ENCODE measurements at places on chromosomes 11 and 22.

DNA sequence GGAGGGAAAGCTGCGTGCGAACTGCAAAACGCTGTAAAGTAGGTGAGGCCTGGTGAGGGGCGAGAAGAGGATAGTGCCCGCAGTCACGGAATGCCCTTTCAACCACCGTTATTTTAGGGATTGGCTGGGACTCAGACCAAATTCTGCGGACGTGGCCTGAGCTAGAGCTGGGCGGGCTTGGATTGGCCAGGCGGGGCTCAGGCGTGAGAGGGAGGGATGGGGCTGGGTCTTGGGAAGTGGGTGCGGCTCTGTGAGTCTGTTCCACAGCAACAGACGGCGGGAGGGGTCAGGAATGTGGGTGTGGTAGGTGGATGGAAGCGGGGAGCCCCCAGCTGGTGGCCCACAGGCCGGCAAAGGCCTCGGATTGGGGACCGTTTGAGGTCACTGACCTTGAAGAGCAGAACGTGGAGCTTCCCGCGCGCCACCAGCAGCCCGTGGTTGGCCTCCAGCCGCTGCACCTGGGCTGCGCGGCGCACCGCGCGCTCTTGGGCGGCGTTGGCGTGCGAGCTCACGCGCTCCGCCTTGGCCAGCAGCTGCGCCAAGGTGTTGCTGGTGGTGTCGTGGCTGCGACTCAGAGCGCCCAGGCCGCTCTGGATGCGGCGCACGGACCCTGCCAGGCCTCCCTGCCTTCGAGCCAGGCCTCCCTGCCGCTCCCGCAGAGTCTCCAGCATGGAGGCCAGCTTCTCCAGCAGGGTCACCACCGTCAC, 444 bp downstream of the CAVIN3 start:
- no peak for DNase-seq

GRCh38 chr22:41939981-41940831, 6.7 kb downstream of the CENPM start:
- peak; percentile 98 for DNase-seq

DNA sequence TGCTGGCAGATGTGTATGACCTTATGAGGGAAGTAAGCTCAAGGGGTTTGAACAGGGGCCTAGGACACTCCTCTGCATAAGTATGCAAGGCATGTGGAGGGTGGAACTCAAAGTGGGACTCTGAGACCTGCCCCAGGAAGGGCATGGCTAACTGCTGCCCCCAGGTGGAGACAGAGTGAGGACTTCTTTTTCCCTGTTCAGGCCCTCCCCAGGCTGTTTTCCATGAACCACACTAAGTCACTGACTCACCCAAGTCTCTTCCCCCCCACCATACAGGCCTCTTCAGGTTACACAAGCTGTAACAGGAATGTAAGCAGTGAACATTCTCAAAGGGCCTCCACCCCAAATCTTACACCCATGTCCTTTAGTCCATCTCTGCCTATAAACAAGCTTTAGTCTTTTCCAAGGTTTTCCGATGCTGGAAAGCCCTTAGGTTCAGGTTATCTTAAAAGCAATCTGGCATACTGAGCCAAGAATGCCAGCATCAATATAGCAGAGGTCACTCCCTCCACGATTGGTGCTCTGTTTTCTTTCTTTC, 13.1 kb downstream of the EEF1G start:
- peak; percentile 67 for DNase-seq

DNA sequence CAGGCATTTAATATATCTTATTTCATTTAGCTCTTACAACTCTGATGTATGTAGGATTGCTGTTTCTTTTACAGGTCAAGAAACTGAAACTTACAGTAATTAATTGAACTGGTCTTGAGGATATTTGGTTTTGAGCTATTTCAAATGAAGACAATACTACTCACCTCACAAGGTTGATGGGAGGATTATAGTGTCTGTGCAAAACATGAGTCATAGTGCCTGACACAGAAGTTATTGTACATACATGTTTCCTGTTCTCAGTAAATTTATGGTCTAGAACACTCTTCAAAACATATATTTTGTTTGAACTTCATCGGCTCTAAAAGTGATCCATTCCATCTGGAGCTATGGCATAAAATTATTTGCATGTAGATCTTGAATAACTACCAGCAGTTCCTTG, 61.9 kb downstream of the CECR2 start:
- DNase-seq: no peak

- no peak for DNase-seq
Measured at GRCh38 chr11:112300094-112300786, 39.6 kb upstream of the PLET1 start.

DNA sequence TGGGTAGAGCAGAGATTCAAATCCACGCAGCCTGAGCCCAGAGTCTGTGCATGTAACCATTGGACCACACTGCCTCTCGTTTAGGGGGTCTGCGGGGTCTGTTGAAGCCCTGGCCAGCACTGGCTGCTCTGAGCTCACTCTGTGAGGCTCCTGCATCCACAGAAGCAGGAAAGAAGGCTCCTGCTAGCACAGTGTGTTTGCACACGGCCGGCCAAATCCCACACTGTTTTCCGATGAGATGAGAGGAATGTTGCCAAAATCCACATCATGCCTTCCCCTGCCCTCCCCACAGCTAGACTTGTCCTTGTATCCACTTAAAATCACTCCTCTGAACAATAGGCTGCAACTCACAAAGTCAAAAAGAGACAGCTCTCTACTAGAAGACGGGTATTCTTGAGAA, 10.6 kb upstream of the SLC22A12 start:
- DNase-seq: no peak

DNA sequence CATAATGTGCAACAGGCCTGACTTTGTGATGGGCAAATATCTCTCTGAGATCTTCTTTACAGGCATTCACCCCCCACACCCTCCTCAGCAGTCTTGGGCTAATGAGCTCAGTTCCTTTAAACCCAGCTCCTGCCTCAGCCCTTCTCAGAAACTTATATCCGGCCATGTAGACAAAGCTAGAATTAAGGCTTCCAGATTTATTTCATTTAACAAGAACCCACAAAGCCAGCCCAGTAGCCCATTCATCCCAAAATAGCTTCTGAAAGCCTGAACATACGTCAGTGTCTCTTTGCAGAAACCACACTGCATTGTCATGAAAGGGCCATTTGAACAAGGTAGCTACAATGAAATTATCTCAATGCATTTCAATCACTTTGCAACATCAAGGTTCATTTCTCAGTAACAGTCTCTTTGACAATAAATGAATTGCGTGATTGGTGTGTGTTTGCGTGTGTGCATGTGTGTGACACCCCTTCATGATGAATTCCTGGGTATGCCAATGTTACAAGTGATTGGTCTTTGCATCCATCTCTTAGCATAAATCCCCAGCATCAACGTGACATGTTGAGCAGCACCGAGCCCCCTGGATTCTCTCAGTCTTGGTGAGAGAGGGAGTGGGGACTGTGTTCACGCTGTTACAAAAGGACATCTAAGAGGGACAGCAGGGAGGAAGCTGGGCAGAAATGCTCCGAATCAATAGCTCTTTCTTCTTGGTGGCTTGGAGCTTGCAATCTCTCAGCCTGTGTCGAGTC, 299.6 kb downstream of the KIRREL3 start:
- DNase-seq: no peak

GRCh38 chr11:131690776-131691175, 320.4 kb downstream of the NTM start:
- no peak for DNase-seq

DNA sequence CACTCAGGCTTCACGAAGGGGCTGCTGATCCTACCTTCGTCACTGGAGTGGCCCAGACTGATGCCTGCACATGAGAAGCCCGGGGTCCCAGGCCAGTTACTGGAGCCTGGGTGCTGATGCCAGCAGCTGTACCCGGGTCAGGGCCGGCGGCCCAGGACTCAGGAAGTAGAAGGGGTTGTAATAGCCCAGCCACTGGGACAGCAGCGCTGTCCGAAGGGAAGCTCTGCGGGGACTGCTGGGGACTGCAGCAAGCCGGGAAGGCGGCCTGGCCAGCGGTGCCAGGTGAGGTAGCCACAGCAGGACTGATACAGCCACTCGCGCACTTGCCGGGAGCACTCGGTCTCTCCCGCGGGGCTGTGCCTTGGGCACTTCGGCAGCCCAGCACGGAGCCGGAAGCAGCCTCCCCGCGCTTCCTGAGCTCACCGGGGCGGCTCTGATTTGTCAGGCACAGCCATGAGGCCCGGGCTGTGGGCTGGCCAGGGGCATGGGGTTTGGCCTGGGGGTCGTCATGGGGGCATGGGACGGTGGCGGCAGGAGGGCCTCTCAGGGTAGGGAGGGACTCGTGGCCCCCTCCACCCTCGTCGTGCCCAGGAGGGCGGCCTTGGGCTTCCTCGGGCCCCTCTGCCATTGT, 13.9 kb upstream of the OR8K1 start:
- no peak for DNase-seq

- no peak for DNase-seq
Measured at GRCh38 chr11:12991426-12991825, 17.7 kb upstream of the RASSF10 start.

DNA sequence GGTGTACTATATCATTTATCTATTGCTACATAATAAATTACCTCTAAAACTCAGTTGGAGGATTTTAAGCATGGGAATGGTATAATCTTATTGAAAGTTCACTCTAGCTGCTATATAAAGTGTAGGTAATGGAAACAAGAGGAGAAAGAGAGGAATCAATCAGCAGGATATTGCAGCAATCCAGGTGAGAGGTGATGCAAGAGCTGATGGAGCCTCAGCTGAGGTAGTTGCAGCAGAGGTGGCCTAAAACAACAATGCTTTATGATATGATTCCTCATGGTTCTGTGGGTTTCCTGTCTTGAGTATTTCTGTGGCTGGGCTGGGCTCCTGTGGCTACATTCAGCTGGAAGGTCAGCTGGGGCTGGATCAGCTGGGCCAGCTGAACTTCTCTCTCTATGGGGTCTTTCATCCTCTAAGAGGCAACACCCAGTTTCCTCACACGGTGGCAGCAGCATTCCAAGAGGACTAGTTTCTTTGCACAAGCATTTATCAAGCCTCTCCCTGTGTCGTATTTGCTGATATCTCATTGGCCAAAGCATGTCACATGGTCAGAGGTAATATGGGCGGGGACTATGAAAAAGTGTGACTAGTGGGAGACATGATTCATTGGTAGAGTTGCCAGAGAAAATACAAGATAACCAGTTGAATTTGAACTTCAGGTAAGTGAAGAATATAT, 135.4 kb upstream of the LARGE1 start:
- DNase-seq: no peak

DNA sequence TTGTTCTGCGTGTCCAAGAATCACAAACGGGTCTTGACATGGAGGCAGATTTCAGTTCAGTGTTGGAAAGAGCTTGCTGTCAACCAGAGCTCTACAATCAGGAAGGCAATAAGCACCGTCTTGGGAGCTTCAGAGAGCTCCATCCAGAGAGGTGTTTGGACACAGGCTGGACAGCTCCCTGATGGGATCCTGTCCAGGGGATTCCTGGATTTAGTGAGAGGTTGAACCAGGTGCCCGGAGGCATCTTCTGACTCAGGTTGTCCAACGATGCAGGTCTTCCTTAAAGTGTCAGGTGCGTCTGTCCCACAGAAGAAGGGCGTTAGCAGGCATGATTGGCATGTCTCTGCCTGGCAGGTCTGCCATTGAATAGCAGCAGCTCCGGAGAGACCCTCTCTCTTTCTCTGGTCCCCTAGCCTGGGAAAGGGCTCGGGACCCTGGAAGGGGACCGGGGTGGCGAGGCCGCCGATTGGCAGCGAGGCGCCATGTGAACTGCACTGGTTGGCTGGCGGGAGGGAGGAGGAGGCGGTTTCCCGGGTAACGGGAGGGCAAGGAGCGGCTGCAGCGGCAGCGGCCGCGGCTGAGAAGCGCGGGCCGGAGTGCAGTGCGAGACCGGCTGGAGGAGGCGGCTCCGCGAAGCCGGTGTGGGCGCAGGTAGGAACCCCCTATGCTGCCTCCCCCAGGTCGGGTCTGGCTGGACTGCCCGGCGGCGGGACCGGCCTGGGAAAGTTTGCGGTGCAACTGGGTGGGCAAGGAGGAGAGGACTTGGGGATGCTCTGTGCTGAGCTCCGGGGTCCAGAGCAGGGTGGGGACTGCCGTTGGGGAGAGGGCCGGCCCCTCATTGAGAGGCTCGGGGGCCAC, 104.1 kb upstream of the E2F8 start:
- no peak for DNase-seq

DNA sequence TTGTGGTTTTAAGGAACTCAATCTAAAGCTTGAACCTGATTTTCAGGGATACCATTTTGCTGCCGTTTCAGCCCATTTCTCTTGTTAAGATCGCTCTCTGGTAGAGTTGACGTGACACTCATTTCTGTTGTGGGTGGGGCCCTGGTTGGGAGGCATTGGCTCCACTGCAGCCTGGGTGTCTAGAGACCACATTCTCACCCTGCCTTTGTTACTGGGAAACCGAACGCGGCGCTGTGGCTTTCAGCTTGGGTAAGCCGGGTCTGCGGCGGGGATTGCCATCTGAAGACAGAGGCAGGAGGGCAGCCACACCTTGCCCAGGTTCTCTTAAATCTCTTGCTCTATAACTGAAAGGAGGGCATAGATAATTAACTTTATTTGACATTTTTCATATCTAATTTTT, 3.2 kb downstream of the EHF start:
- DNase-seq: no peak

- no peak for DNase-seq
Measured at GRCh38 chr11:117126223-117126965, 17.7 kb upstream of the PAFAH1B2 start.

- DNase-seq: no peak
Measured at GRCh38 chr11:61954106-61954850, 4.1 kb downstream of the BEST1 start.

GRCh38 chr11:2320568-2321310, 18.9 kb downstream of the TSPAN32 start:
- no peak for DNase-seq

DNA sequence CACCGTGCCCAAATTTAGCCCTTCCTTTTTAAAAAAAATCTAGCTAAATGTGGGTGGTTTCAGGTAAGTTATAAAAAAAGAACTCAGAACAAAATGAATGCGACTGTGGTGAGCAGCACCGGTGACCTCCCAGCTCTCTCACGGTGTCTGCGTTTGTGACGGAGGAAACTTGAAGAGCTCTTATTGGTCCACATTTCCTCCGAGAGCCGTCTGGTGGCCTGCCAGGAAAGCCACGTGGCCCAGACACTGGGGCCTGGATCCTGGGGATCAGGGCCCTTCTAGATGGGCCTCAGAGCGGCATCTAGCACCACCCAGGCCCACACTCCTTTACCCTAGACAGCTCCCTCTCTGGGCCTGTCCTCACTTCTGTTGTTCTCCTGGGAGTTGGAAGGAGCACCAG, 39.5 kb downstream of the B3GAT1 start:
- no peak for DNase-seq

GRCh38 chr11:45021001-45021400, 70.3 kb upstream of the TP53I11 start:
- DNase-seq: no peak

GRCh38 chr11:20015529-20016427, 144.5 kb downstream of the DBX1 start:
- no peak for DNase-seq
